ENCODE measurements at places on chromosomes 16 and 17. TPM values are rescaled to one million over a fixed set of nuclear protein-coding genes. Genes with fewer than 3 reads are reported as not detected.

GRCh38 chr16:14148016-14148415 is 76.9 kb downstream of the MRTFB start:
- no peak for DNase-seq

DNA sequence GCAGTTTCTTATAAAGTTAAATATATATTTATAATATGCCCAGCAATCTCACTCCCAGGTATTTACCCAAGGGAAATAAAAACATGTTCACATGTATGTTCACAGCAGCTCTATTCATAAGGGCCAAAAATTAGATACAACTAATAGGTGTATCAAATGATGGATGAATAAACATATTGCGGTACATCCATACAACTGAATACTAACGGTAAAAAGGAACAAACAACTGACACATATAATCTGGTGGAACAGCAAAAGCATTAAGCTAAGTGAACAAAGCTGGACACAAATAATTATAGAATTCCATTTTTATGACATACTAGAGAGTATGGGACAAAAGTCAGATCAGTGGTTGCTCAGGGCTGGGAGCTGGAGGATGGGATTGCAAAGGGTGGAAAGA is 74.7 kb downstream of the CACNG1 start:
- DNase-seq = no peak

GRCh38 chr16:67542464-67542863 is 13.8 kb downstream of the RIPOR1 start:
- DNase-seq = no peak

DNA sequence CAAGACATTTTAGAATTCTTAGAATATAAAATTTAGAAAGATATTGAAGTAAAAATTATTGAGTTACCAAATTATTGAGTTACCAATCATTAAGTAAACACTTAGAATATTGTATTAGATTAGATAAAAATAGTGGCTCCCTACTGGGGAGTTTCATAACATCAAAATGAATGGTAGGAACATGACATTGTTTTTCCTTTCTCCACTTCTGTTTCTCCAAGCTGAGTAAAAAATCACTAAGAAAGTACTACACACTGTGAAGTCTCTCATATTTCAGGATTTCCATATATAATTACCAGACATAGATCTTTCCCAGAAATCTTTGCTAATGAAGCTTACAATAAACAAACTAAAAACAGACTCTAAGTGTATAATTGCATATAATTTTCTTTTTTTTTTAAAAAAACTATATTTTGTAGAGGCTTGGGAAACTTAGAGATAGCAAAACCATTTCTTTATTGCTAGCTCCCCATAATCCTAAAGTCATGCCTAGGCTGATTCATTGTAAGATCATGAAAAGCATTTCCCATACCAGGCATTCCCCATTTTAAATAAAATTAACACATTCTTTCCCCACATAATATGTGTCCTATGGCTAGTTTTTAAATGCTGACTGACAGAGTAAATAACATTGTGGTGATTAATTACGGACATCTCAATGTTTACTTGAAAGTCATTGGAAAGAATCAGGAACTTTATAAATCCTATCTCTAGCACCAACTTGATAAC is 1408.7 kb upstream of the GOT2 start:
- no peak for DNase-seq

Gene TSNAXIP1
- 7.4 TPM for polyA plus RNA-seq

Gene CTU2
- 10.8 TPM for polyA plus RNA-seq

- no peak for DNase-seq
Measured at GRCh38 chr16:61921373-61921772, 114.9 kb downstream of the CDH8 start.

GRCh38 chr17:63464691-63465236 is 12.1 kb upstream of the ACE start:
- DNase-seq = no peak

DNA sequence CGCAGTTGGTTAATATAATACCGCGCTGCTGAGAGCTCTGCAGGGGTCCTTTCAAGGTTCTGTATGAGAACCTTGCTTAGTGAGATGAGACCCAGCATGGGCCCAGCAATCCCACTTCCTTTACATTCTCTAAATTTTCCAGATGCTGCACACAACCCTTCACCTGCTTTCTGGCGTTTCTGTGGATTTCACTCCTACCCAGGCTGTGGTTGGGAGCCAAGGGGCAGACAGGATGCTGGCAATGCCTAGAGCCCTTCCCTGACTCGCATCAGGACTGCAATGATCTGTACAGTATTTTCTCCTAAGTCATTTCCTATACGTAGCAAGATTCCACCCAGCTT is 10.1 kb upstream of the PIPOX start:
- DNase-seq = no peak

Gene PPP1R1B
- 13.8 TPM for polyA plus RNA-seq

- DNase-seq = no peak
Measured at GRCh38 chr17:13597723-13598347, 3.9 kb downstream of the HS3ST3A1 start.

Gene CCL1
- polyA plus RNA-seq = not detected

Gene ADAP2
- polyA plus RNA-seq = 3.8 TPM

Gene CLEC18A
- polyA plus RNA-seq = 58.5 TPM

Gene CDK5R1
- polyA plus RNA-seq = 5.5 TPM

DNA sequence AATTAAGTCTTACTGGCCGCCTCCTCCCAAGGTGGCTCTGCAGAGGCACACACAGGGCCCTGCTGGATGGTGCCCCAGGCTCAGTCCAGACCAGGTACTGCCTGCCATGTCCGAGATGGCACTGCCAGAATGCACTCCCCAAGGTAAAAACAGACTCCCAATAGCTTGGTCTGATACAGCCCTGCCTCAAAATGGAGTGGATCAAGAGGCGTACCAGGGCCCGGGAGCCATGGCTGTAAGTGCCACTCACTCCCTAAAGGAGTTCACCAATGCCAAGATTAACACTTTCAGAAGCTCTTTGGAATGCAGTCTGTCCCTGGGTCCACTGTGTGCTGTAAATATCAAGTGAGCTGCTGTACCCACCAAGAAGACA is 576 bp upstream of the MYO18A start:
- no peak for DNase-seq

DNA sequence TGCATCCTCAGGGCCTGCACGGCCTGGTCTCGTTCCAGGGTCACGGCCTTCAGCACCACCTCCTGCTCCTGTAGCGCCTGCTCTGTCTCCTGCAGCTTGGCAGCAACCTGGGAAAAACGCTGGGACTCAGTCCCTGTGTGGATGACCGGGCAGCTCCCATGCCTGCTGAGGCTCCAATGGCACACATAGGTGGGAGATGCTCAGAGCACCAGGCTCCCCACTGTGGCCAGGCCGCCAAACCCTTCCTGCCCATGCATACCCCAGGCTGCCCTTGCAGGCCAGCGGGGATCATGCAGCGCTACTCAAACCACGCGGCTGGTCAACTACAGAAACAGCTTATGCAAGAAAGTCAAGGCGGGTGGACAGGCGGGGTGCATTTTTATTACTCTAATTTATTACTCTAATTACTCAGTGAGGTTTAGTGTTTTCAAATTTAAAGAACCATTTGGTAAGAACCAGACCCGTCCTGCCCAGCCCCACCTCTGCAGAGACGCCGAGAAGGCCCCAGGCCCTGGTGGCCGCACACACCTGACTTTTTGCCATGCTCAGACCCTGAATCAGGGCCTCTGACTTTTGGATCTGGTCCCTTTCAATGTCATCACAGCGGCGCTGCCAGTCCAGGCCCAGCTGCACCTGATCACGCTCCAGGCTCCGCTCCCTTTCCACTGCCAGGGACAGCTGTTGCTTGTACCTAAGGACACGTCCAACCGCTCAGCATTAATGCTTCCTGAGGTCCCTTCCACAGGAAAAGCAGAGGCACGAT is 34.0 kb downstream of the CCDC57 start:
- no peak for DNase-seq

DNA sequence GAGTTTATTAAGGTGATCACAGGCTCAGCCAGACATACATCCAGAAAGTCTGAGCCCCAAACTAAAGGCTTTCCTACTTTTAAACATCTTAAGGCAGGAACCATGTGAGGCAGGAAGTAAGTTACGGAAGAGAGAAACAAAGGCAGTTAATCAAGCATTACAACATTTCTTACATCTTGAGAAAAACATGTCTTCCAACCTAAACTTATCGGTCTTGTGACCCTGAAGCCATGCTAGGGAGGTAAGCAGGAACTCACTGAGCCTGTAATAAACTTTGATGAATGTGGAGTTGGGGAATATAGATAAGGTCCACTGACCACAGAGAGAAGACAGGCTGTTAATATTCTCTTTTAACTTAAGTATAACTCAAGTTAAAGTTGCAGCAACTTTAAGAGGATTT is 3.5 kb upstream of the ACSM3 start:
- no peak for DNase-seq

- no peak for DNase-seq
Measured at GRCh38 chr17:73317513-73318426, 6.0 kb upstream of the CDC42EP4 start.

Gene RPTOR
- 17.1 TPM for polyA plus RNA-seq

DNA sequence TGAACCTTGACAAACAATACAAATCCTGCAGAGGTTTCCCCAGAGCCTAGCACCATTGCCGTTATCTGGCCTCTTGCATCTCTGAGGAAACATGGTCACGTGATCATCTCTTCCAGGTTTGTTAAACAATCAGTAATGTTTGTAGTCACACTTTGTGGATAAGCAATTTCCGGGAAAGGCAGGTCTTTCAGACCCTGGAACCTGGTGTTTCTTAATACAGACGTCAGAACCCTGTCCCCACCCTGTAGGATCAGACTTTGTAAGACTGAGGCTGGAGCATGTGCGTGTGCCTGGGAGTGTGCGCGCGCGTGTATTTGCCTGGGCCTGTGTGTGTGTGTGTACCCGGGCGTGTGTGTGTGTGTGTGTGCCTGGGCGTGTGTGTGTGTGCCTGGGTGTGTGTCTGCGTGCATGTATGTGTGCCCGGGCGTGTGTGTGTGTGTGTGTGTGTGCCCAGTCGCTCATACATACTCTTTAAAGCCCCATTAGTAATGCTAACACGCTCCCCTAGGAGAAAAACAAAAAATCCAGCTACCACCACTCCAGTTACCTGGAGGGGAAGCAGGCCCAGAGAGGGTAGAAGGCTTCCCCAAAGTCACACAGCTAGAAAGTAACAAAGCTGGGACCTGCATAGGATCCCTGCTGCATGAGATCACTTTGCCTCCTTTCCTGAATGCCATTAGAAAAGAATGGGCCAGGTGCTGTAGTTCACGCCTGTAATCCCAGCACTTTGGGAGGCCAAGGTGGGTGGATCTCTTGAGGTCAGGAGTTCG is 5.3 kb downstream of the CTNS start:
- no peak for DNase-seq

GRCh38 chr17:76888661-76889060 is 20.5 kb downstream of the MGAT5B start:
- no peak for DNase-seq
